Activated naive CD4-positive, alpha-beta T cell treated with anti-CD3 and anti-CD28 coated beads for 36 hours (primary cell): ENCODE measurements at places on chromosomes 11 and 22.

- H3K36me3 ChIP-seq: no peaks in the 10 kb centered on the region
- H3K27ac ChIP-seq: no peak overlapping the region
- DNase-seq: no peak
Observed at GRCh38 chr11:64660706-64661105, 62.3 kb downstream of the NRXN2 start.

DNA sequence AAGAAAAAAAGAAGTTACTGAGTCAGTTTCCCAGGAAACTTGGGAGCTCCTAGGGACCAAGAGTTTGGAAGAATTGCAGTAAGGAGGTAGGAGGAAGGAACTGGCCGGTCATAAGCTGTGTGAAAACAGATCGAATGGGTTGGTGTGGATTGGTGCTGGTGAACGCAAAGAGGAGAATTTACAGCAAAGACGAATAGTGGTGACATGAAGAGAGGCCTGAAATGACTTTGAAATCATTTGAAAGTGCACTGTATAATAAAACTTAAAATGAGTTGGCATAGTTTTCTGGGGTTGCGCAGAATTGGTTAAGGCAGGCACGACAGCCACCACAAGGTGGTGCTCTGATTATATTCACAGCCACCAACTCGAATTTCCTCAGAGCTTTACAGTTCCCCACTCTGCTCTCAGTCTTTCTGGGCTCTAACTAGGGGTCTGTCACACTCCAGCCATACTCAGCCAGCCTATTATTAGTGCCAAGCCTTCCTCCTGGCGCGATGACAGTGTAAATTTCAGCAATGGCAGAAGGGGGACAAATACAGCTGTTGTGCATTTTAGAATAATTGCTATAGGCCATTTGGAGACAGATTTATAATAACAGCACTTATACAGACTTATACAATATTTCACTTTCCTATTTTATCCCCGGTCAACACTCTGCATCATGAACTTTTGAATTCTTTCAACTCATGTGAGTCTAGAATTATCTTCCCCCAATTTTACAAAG lies 8.3 kb upstream of the HTR3B start:
- H3K4me1 ChIP-seq: no peaks in the 10 kb centered on the region
- H3K27me3 ChIP-seq: no peaks in the 10 kb centered on the region
- H3K36me3 ChIP-seq: no peaks in the 10 kb centered on the region
- DNase-seq: peak; percentile 54

GRCh38 chr11:104161751-104162450 lies 2.0 kb downstream of the PDGFD start:
- H3K27me3 ChIP-seq: peaks cover 33% of the 10 kb centered on the region
- no peak overlapping the region for H3K27ac ChIP-seq
- no peaks in the 10 kb centered on the region for H3K36me3 ChIP-seq
- peaks cover 6% of the 10 kb centered on the region for H3K4me1 ChIP-seq
- H3K4me3 ChIP-seq: no peak overlapping the region

GRCh38 chr11:118705111-118705741 lies 25.8 kb upstream of the TREH start:
- peak overlapping the region; percentile 3 for H3K4me3 ChIP-seq
- peaks cover 3% of the 10 kb centered on the region for H3K36me3 ChIP-seq

- no peak for DNase-seq
- no peak overlapping the region for H3K4me3 ChIP-seq
- no peaks in the 10 kb centered on the region for H3K27me3 ChIP-seq
- H3K4me1 ChIP-seq: no peaks in the 10 kb centered on the region
- no peak overlapping the region for H3K27ac ChIP-seq
- H3K36me3 ChIP-seq: peaks cover 26% of the 10 kb centered on the region
Observed at GRCh38 chr22:24049978-24050377, 38.9 kb downstream of the CABIN1 start.
